ENCODE measurements at places on chromosomes 4 and X.

- DNase-seq, result no peak
These were observed 33.6 kb upstream of the TBL1X start for GRCh38 chrX:9431281-9431680.

DNA sequence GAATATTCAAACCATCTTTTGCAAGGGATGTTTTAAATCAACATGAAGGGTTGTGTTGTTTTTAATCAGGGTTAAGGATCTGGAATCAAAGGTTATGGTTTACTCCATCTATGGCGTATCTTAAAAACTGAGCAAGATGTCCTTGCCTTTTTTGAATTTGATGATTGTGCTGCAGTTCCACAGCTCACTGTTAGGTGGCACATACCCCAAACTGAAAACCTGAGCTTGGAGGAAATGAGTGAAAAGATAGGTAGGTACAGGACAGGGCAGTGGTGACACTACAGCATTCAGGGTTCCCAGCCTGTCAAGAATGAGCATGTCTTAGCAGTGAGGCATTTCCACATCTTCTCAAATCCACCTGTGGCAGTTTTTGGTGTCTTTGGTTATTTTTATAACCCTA is 13.1 kb upstream of the EOLA1 start:
- DNase-seq, result peak; percentile 25

DNA sequence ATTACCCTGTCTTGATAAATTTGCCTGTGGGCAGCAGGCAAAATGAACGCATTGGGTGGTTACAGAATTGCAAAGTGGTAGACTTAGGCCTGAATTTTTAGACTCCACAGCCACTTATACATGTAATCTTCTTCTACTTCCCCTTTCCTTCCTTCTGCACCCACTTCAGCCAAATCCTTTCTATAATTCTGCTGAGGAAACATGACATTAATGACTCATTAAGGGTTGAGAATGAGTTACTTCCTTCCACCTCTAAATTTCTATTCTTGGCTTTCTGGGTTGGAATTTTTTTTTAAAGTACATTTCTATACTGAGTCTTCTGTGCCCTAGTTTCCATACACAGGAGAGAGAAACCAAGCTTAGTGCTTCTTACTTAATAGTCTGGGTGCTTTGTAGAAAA is 10.1 kb downstream of the PAPSS1 start:
- no peak for DNase-seq

DNA sequence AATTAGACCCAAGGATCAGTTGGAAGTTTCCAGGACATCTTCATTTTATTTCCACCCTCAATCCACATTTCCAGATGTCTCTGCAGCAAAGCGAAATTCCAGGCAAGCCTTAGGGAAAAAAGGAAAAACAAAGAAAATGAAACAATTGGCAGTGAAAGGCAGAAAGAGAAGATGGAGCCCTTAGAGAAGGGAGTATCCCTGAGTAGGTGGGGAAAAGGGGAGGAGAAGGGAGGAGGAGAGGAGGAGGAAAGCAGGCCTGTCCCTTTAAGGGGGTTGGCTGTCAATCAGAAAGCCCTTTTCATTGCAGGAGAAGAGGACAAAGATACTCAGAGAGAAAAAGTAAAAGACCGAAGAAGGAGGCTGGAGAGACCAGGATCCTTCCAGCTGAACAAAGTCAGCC is at the start of gene PLP1:
Gene PLP1 (plus strand): TSS at position 295 of the 400 bp plus-strand sequence. CDS start 156 bp downstream, outside the sequence.
- DNase-seq, result no peak

DNA sequence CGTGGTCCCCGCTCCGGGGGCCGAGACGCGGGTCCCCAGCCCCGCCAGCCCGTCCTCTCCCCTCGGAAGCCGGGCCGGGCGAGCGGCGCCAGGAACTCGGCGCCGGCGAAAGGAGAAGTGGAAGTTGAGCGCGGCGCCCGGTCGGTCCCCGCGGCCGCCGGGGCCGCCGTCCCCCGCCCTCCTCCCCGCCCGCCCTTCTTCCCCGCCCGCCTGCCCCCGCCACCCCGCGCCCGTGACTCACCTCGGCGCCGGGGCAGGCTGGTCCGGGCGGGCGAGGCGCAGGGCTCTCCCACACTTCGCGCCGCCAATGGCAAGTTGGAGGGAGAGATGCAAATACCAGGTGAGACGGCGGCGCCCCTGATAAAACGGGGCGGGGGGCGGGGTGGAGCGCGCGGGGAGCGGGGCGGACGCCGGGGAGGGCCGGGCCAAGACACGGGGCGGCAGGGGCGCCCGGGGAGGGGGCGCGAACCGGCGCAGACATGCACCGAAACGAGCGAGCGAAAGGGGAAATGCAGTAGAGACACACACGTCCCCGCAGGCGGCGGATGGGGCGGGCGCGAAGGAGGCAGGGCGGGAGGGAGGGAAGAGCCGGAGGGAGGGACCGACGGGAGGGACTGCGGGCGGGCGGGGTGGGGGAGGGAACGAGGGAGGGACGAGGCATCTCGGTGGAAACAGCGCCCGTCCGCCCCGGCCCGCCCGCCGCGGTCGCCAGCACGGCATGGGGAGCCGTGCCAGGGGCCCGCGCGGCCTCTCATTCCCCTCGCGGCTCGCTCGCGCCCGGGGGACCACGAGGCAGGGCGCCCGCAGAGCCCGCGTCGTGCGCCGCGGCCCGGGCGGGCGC is at the start of gene ELF4:
Gene ELF4 (minus strand): TSS at position 119 of the 841 bp plus-strand sequence. CDS start 29,167 bp downstream, outside the sequence.
- peak; percentile 19 for DNase-seq

- no peak for DNase-seq
These were observed 15.1 kb downstream of the TSC22D3 start for GRCh38 chrX:107760304-107761077.

GRCh38 chr4:108453366-108453765 is 167.0 kb upstream of the RPL34 start:
- DNase-seq, result no peak

DNA sequence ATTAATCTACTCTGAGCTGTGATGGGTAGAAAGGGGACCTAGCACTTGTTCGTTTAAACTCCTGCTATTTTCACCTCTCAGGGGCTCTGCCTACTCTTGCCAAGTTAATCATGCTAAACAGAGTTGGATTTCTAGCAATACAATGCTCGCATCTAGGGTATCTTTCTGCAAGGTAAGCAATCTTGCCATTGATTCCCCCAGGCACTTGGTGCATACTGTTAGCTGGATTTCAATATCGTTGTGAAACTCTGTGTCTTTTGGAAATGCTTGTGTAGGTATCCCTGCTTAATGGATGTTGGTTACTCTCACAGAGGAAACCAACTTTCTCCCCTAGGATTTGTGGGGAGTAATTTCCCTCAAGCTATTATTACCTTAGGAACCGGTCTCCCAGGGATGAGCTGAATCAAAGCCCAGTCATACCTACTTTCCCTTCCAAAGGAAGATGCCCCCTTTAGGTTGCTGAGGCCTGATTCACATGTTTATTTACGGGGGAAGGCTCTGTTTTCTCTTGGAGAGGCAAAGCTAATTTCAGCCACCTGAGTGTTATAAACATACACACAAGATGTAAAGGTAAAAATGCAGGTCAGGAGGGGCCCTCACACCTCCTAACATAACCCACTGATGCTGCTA is 366.8 kb downstream of the FBXW7 start:
- DNase-seq, result no peak

- no peak for DNase-seq
These were observed 18.5 kb downstream of the ZCCHC18 start for GRCh38 chrX:104130808-104131207.

- DNase-seq, result no peak
These were observed 30.8 kb downstream of the SLITRK2 start for GRCh38 chrX:145848448-145848847.

DNA sequence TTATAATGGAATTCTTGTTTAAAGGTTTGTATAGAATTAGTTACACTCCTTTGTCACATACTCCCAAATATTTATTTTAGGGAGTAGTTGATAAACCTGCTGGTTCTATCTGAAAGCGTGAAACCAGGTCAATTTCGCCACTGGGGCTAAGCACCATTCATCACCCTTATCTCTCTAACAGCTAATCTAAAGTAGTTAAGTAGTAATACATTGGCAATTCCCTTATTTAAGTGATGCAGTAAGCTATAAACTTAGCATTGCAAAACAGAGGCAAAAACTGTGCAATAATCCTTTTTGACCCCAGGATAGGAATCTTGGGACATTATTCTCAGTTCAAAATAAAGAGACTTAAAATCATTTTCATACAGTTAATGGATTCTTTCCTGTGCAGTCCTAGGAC is 33.7 kb upstream of the PTPN13 start:
- DNase-seq, result no peak

DNA sequence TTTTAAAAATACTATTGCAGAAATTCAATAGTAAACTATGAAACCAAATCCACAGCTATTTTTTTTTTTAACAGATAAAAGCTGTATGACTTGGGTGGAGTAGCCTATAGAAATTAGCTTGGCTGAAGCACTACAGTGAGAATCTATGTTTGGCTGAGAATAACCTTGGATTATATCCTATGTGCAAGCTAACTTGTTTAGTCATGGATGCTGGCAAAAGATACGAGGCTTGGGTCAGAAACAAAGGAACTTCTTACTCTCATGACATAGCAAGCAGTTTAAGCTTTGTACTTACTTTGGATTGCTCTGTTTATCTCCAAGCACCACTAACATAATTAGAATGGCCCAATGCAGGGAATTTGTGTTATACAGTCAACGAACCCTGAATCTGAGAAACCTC is 119.2 kb upstream of the GRID2 start:
- DNase-seq, result no peak

- no peak for DNase-seq
These were observed 184.0 kb downstream of the TSPAN5 start for GRCh38 chr4:98474408-98474844.

DNA sequence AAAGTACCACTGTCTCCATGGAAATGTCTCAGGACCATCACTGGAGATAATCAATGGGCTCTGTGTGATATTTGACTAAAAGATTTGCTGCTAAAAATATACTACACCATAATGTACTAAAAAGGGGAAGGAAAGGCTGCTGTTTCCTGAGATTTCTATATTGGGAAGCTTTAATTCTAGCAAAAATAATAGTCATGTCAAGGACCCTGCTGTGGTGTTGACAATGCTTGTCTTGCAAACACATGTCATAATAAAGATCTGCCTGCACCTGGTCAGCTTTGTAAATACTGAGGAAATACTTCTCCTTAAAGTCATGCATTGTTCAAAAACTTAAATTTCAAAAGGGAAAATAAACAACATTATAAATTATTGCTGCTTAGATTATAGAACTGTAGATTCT is 417.9 kb downstream of the GPM6A start:
- DNase-seq, result no peak

DNA sequence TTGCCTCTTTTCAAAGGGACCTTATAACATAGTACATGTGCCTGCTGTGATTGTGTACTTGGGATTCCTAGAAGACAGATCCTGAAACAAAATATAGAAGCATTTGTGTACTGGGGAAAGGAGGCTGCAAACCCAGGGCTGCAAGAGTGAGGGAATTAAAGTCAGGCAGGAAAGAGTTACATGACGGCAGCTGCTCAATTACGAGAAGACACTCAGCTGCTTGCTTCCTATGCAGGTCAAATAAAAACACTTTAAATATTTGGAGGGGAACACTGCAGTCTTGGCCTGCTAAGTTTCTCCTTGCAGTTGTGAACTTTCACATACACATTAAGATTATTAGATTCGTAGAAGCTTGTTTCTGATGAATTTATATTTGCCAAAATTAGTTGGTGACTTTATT is 191.9 kb upstream of the CXCL13 start:
- DNase-seq, result no peak

DNA sequence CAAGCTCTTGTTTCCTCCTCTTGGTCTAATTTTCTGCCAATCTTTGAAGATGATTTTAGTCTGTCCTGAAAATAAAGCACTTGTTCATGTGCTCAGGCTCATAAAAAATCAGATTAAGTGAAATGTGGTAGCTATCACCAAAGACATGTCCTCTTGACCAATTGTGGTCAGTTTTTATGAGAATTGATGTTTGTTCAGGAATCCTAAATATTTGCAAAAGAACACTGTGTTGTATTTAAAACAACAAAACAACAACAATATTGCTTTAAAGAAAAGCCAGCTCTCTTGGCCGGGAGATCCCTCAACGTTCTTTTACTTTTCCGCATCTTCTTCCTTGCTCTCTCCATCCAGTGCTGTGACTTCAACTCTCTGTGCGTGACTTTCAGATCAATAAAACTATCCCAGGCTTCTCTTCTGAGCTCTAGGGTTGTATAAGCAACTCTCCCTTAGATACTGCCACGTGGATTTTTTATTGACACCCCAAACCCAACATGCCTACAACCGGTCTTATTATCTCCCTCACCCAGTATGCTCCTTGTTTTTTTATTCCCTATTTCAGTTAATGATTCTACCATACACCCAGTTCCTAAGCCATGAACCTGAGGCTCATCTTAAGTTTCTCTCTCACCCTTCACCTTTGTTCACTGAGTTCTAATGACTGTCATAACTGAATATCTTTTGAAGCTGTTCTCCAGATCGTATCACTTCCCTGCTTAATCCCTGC is 309.9 kb downstream of the ARHGAP10 start:
- no peak for DNase-seq

DNA sequence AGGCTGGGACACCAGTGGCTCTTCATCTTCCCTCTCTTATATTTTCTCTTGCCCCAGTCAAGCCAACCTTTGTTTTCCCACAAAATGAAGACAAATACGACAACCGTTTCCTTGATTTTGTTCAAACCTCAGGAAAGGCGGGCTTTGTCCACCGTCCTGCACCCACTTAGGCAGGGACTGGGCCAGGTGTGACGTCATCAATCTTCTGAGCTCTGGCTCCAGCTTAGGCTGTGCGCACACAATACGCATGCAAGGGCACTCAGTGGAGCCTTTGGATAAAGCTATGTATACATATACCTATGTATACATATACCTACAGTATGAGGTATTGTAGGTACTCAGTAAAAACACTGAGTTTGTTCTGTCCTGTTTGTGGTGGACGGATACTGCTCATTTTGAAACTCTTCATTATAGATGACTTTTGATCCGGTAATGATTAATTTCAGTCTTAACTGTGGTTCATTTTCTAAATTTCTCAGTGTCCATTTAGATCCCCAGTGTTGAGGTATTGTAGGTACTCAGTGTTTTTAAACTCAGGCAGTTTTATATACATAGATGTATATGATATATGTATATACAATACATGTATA is 194.9 kb downstream of the MGST2 start:
- DNase-seq, result no peak

DNA sequence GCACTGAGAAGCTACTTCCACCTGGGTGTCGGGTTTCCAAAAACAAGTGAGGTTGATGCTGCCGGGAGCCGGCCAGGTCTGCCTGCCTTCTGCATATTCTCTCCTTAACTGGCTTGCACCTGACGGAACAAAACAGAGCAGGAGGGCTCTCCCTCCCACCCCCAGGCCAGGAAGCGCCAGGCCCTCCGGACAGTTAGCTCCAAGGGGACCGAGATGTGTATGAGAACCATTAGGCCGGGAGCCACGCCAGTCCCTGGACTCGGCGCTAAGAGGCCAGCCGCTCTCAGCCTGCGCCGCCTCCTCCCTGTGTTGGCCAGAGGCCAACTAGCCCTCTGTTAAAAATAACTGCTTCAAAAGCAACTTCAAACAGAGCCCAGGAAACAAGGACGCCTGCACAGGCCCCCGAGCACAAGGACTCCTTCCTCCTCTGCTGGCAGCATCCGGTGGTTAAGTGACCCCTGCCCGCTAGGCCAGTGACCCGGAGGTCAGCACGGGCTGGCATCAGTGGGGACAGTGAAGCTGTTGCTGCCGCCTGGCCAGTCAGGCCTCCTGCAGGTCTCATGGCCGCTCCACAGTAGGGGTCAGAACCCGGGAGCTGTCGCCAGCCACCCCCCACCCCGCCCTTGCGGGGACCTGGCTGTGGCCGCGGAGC is 107.9 kb downstream of the ABLIM2 start:
- peak; percentile 72 for DNase-seq

Data from head of caudate nucleus (tissue), 42 donors.